Right atrium auricular region (tissue), 2 donors: ENCODE measurements at places on chromosomes 1 and 21.

GRCh38 chr1:243725075-243725474 lies 125.0 kb downstream of the AKT3 start:
- DNase-seq: no peak

- no peak for DNase-seq
Observed at GRCh38 chr1:199978408-199978940, 49.0 kb upstream of the NR5A2 start.

- no peak for DNase-seq
Observed at GRCh38 chr1:70672442-70672888, 261.4 kb downstream of the CTH start.

GRCh38 chr1:234231893-234232276 lies 141.4 kb upstream of the COA6 start:
- no peak for DNase-seq

DNA sequence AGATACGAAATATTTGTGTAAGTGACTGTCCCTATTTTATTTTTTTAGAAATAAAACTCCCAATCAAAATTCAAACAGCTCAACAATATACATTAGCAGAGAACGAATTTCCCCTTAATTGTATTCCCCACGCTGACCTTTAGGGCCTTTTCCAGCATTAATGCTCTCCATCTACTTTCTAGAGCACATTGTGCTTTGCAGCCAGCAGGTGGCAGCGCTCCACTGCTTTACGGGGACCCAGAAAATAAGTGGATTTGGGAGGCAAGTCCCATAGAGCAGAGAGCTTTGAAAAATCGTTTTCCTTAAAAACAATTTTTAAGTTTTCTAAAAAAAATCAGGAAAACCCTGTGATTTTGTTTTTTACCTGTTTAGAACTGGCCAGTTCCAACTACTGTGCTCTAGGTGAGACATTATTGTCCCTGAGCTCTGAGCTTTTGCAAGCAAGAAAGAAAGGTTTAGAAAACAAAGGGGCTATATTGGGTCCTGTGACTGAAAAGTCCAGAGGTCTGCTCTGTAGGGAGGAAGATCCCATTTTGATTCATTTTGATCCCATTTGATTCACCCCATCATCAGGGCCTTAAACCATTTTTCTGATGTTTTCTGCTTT lies 144.4 kb upstream of the ZNF644 start:
- peak; percentile 65 for DNase-seq

DNA sequence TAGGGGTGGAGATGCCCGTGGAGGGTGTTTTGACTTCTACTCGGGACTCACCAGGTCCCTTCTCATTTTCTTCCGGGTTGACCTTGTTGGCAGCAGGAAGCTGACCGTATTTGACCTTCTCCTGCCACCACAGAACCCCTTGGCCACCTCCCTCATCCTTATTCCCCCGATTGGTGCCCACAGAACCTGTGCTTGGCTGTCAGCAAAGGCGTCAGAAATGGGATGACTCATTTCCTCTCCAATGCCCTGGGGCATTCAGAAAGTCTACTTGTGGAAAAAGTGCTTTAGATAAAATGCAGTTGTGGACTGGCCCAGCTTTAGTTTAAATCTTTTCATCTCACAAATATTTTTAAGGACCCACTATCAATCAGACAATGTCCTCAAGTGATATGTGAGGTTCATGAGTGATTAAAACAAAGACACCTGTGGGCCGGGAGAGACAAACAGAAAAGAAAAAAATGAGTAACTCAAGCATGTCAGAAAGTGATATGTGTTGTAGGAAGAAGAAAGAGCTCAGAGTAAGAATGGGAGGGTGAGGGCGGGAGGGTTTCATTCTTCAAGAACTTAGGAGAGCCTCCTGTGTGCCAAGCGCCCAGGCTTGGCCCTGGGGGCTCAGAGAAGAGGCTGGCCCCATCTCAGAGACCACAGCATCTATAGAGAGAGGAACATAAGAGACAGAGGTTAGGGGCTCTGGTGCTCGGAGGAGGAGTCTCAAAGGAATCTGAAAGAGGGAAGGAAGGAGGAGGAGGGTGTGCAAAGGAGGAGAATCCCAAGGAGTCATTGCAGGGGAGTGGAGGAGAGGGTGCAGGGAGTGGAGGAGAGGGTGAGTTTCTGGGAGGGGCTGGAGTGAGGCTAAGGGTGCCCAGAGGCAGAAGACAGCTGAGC lies 221.6 kb upstream of the VAMP3 start:
- DNase-seq: no peak

DNA sequence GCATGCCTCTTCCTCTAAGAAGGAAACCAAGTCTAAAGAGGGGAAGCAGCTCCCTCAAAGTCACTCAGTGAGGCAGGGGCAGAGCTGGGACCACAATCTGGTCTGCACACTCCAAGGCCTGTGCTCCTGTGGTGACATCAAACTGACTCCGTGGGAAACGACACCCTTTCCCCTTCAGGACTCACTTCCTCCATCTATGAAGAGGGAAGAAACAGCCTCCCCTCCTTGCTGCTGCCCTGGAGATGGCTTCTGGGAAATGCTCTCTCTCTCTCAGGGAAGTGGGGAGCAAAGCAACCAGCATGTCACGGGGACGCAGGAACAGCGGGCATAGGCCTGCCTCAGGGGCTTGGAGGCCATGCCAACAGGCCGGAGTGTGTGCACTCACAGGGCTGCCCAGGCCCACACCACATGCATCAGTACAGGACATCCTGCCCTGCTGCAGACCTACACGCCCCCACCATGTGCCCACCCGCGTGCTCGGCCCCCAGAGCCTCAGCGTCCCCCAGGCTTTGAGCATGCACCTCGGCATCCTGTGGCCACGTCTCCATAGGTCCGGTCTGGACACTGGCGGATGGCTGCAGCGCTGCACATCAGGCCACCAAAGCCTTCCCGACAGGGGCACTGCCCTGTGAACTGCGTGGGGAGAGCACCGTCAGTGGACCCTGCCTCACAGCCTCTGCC lies 25.7 kb downstream of the LAMB3 start:
- no peak for DNase-seq

DNA sequence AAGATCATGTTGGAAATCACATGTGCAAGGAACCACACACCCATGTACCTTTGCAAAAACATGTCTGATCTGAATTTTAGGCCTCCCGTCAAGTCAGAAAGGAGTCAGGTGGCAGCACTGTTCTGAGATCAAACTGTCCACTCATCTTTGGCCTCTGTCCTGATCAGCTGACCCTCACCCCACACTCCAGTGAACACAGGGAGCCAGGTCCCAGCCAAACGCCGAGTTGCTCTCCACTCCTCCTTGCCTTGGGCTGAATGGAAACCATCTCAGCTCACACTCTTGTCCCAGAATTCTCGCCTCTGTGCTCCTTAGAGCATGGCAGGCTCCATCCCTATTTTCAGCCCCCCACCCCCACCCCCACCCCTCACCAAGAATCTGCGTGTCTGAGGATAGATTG lies 4.6 kb upstream of the RNF186 start:
- no peak for DNase-seq

DNA sequence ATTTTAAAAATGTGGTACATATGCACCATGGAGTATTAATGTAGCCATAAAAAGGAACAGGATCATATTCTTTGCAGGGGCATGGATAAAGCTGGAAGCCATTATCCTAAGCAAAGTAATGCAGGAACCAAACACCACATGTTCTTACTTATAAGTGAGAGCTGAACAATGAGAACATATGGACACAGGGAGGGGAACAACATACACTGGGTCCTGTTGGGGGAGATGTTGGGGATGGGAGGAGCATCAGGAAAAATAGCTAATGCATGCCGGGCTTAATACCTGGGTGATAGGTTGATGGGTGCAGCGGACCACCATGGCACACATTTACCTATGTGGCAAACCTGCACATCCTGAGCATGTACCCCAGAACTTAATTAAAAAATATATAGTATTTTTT lies 352.5 kb upstream of the KAZN start:
- no peak for DNase-seq

GRCh38 chr1:16248603-16249516 lies 11.9 kb upstream of the CPLANE2 start:
- peak; percentile 91 for DNase-seq

- no peak for DNase-seq
Observed at GRCh38 chr1:92679980-92680379, 104.9 kb downstream of the EVI5 start.

DNA sequence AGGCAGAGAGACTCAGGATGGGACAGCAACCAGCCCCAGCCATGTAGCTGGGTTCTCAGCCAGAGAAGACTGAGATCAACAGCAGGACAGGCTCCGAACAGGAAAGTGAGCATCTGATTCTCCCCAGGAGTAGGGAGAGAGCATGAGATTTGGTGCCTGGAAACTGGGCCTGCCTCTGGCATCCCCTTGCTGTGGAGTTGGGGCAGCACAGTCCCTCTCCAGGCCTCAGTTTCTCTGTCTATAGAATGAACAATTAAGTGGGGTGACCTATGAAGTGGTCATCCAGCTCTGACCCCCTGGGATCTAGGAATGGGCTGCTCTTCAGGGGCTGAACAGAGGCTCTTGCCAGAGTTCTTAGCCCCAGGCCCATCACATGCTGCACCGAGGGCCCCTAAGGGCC lies 55.6 kb downstream of the KLHDC7A start:
- no peak for DNase-seq

- DNase-seq: no peak
Observed at GRCh38 chr21:36709868-36710728, 11.2 kb downstream of the SIM2 start.

- DNase-seq: peak; percentile 23
Observed at GRCh38 chr1:30374400-30375070, 348.9 kb downstream of the MATN1 start.

DNA sequence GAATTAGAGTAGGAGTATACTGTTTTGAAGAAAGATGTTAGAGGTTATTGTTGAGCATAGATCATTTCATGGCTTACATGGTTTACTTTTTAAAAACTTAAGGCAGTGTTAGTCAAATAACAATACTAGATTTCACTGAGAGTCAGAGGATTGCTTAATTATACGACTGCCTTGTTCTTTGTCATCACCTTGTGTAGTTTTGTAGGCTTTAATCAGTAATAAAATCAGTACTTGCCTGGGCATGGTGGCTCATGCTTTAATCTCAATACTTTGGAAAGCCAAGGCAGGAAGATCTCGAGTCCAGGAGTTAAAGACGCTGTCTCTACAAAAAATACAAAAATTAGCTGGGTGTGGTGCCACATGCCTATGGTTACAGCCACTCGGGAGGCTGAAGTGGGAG lies 41.3 kb upstream of the GPR52 start:
- DNase-seq: no peak

- DNase-seq: peak; percentile 86
Observed at GRCh38 chr21:36927719-36928117, 38.8 kb downstream of the HLCS start.

- DNase-seq: no peak
Observed at GRCh38 chr1:167689567-167689920, 32.2 kb upstream of the MPZL1 start.

DNA sequence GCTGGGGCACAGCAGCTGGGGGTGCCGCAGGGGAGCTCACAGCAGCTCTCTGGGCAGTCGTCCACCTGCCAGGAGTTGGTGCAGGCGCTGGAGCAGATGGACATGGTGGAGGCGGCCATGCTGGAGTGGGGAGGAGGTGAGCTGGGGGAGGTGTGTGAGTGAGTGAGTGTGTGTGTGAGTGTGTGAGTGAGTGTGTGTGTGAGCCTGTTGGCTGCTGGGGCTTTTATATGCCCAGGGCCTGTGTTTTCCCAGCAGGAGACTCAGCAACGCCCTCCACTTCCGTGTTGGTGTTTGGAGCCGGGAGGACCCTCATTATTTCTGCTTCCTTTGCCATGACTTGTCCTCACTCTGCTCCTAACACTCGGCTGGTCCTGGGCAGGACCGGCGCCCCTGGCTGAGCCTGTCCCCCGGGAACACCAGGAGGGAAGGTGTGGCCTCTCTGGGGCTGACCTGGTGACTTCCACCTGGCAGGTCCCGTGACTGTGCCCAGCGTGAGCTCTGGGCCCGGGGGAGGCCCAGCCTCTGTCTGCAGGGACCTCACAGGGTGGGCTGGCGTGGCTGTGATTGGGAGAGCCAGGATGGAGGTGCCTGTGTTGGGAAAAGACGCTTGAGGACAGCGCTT lies at the start of gene KRTAP10-2:
KRTAP10-2 (minus strand) TSS at position 166 of the 622 bp plus-strand sequence; CDS start at position 119, 47 bp downstream.
- peak; percentile 44 for DNase-seq

GRCh38 chr1:89949991-89950624 lies 44.8 kb upstream of the ZNF326 start:
- no peak for DNase-seq

- DNase-seq: no peak
Observed at GRCh38 chr21:42016364-42016985, 6.3 kb upstream of the ZBTB21 start.

DNA sequence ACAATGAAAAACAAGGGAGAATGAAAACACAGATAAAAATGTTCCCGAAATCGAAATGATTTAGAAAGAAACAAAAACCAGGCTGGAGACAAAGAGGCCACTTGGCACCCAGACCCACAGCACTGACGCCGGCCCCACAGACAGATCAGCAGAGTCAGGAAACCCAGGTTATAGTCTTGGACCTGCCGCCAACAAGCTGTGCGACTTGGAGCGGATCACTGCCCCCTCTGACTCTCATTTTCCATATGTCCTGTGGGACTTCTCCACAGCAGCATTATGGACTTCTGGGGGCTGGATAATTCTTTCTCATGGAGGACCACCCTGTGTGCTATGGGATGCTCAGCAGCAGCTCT lies 72.4 kb downstream of the MATN1 start:
- no peak for DNase-seq

- no peak for DNase-seq
Observed at GRCh38 chr1:7899741-7900140, 40.9 kb downstream of the TNFRSF9 start.

DNA sequence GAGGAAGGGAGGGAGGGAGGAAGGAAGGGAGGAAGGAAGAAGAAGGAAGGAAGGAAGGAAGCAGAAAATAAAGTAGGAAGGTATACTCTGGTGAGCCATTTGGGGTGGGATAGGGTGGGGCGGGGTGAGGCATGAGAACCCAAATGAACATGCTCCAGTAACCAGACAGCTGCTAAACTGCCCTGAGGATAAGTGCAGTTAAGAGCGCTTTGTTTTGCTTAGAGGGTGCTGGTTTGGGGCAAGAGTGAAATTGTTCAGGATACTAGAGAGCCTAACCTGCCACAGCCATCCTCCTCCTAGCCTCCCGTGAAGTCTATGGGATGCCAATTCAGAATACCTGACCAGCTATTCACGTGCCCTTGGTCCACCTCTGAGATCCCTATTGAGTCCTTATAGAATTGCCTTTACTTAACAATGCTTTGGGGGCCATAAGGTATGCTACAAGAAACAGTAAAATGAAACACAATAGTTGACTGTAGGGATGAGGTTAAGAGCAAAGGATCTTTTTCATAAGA lies 59.0 kb upstream of the ATF3 start:
- no peak for DNase-seq

DNA sequence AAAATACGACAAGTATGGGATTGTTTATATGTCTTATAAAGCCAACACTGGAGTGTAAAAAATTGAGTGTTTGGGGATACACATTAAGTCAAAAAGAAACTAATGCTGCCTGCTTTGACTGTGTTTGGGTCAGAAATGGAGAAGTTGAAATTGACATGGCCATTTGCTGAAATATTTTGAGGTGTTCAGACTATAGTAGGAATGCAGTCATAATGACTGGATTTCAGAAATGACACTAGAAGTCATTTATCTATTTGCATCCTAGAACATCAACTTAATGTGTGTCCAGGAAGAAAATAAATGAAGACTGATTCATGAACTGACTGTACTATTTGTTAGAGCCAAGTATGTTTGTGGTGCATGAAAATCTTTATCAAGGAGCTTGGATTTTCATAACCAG lies 28.4 kb downstream of the RASAL2 start:
- no peak for DNase-seq

GRCh38 chr1:118982821-118983557 lies 5.2 kb downstream of the TBX15 start:
- no peak for DNase-seq
